ENCODE measurements at places on chromosomes 4 and X. TPM values are rescaled to one million over a fixed set of nuclear protein-coding genes. Genes with fewer than 3 reads are reported as not detected.
A peak's percentile ranks its signal among the peaks of the same experiment; 100 is the strongest.

The CDS1 gene
- 1.6 TPM for polyA plus RNA-seq

The CORIN gene
- 8.6 TPM for polyA plus RNA-seq

The OPRPN gene
- not detected for polyA plus RNA-seq

The CAPN6 gene
- polyA plus RNA-seq: 0.54 TPM

The FRG2 gene
- not detected for polyA plus RNA-seq

The TBC1D9 gene
- polyA plus RNA-seq: 14.2 TPM

The CACNA1F gene
- 0.10 TPM for polyA plus RNA-seq

The PAGE1 gene
- not detected for polyA plus RNA-seq

The DCLK2 gene
- polyA plus RNA-seq: 6.2 TPM

The REELD1 gene
- polyA plus RNA-seq: 0.13 TPM

The UGT2A1 gene
- polyA plus RNA-seq: not detected

GRCh38 chr4:123120473-123120872 lies 198.1 kb upstream of the NUDT6 start:
- no peak for DNase-seq

- no peak for DNase-seq
Measured at GRCh38 chr4:67035986-67036385, 509.3 kb downstream of the CENPC start.

DNA sequence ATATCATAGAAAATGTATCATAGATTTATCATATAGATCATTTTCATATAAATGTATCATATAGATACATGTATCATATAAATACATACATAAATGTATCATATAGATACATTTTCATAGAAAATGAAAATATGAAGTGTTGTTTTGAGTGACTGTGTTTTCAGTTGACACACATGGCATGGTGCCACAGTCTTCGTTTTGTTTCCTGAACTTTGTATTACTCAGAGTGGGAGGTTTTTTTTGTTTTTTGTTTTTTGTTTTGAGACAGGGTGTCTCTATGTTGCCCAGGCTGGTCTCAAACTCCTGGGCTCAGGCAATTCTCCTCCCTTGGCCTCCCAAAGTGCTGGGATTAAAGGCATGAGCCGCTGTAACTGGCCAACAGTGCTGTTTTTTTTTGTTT lies 3.9 kb downstream of the RBM10 start:
- no peak for DNase-seq

- no peak for DNase-seq
Measured at GRCh38 chr4:8286719-8287342, 17.3 kb downstream of the HTRA3 start.

- DNase-seq: no peak
Measured at GRCh38 chr4:158523990-158524535, 2.4 kb downstream of the RXFP1 start.

DNA sequence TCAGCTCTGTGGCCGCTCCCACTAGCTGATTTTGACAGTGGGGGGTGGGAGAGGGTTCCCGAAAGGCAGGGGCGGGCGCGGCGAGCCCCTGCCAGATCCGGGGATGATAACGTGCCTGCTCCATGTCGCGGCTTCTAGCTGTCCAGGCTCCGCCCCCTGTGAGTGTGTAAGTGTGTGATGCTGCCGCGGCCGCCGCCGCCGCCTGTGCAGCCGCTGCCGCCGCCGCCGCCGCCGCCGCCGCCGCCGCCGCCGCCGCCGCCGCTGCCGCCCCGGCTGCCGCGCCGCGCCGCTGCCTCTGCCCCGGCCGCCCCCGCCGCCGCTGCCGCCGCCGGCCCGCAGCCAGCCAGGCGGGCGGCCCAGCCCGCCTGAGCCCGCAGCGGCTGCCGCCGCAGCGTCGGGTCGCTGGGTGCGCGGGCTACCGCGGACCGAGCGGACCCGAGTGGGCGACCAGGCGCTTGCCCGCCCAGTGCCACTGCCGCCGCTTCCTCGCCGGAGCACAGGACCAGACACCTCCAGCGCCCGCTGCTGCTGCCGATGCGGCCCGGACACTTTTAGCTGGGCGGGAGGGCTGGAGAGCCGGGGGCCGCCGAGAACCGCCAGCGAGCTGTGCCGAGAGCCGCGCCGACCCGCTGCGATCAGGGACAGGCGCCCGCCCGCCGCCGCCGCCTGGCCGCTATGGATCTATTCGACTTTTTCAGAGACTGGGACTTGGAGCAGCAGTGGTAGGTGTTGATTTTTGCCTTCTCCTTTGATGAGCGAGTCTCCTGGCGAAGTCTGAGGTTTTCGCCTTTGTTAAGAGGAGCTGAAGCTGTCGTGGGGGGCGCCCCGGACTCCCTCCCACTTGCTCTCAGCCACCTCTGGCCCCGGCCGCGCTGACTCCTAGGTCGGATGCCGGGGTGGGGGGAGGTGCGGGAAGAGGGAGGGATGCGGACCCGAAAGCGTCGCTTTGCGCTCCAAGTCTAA lies at the start of gene AFF2:
Gene AFF2, plus strand, starts transcription at position 195 of the 963 bp plus-strand sequence. Its CDS starts 481 bp downstream, at position 676.
- no peak for DNase-seq

- no peak for DNase-seq
Measured at GRCh38 chrX:23731951-23732350, 11.1 kb downstream of the ACOT9 start.

GRCh38 chr4:149555146-149555545 lies 260.5 kb downstream of the IQCM start:
- no peak for DNase-seq

GRCh38 chrX:68286980-68287379 lies 146.3 kb downstream of the OPHN1 start:
- DNase-seq: no peak

GRCh38 chrX:14932136-14932535 lies 58.9 kb downstream of the MOSPD2 start:
- DNase-seq: no peak

DNA sequence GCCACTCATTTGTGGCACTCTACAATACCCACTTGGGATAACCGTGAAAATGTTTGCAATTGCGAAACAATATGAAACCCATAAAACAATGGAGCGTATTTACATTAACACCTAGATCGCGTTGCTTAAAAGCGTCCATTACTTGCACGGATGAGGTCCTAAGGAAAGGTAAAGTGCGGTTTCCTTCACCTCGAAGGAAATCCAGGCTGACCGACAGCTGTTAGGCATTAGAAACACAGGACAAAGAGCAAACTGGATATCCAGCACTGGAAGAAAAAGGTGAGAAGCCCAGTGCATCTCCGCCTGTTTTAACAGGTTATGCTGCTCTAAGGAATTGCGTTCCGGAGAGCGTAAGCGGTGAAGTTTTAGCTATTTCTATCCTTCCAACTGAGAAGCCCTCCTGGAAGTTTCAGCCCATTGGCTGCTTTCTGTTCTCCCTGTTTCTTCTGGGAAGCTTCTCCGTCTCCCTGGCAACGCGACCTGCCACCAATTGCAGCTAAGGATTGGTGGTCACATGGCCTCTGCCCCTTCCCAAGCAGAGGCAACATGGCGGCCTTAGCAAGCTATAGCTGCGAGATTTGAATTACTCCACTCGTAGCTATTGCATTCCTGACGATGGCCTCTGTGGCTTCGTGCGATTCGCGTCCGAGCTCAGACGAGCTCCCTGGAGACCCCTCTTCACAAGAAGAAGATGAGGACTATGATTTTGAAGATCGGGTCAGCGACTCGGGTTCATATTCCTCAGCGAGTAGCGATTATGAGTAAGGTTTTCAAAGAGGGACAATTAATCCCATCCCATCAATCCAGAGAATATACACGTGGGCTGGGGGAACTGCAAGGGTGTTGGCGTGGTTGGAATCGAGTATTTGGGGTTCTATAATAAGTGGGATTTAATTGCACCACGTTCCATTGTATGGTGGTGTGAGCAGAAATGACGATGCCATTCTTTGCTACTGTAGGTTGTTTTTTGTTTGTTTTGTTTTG lies at the start of gene INTU:
Gene INTU, plus strand, starts transcription at position 538 of the 984 bp plus-strand sequence. Its CDS starts 78 bp downstream, at position 616.
- DNase-seq: peak; percentile 92

DNA sequence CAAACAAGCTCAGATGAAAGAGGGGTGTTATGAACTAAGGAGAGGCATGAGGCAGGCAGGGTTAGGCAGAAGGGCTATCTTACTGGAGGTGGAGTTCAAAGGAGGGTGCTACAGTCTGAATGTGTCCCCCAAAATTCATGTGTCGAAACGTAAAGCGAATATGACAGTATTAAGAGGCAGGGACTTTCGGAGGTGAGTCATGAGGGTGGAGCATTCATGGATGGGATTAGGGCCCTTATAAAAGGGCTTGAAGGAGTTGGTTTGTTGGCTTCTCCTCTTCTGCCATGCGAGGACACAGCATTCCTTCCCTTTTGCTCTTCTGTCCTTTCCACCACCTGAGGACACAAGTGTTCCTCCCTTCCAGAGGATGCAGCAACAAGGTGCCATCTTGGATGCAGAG lies 22.9 kb downstream of the APLN start:
- no peak for DNase-seq

- no peak for DNase-seq
Measured at GRCh38 chr4:185767528-185767927, 44.5 kb downstream of the SORBS2 start.

DNA sequence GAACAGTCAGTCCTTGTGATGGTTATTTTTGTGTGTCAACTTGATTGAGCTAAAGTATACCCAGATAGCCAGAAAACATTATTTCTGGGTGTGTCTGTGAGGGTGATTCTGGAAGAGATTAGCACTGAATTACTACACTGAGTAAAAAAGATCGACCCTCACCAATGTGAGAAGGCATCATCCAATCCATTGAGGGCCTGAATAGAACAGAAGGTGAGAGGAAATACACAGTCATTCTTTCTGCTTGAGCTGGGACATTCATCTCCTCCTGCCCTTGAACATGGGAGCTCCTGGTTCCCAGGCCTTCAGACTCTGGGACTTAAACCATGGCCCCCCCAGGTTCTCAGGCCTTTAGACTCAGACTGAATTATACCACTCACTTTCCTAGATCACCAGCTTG lies 22.3 kb downstream of the INPP4B start:
- no peak for DNase-seq

DNA sequence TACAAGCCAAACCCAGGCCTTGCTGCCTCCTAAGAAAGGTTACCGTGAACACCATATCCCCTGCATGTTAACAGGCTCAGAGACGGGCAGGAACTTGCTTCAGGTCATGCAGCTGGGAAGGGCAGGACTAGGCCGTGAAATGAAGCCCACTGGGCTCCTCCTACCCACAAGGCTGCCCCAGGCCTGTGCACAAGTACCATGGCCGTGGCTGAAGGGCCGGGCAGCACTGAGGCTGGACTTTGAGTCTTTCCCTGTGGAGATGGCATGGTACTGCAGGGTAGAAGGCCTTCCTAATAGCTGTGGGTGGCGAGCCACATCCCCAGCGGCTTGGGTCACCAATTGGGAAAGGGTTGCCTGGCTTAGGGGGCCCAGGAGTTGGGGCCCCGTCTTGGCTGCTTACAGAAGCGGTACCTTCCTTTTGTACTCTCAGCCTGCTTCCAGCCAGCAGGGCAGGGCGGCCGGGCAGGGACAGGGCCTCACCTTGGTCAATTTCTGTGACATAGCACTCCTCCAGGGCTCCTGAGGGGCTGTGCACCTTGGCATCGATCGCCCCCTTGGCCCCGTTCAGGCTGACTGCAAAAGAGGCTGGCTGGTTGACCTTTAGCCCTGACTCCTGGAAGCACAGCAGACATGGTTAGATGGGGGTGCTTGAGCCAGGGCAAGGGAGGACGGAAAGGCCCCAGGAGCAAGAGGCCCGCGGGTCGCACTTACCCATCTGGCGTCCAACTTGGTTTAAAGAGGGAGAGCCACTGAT lies 23.8 kb downstream of the FLNA start:
- no peak for DNase-seq

GRCh38 chr4:78776729-78777575 lies 802 bp downstream of the BMP2K start:
- DNase-seq: no peak

DNA sequence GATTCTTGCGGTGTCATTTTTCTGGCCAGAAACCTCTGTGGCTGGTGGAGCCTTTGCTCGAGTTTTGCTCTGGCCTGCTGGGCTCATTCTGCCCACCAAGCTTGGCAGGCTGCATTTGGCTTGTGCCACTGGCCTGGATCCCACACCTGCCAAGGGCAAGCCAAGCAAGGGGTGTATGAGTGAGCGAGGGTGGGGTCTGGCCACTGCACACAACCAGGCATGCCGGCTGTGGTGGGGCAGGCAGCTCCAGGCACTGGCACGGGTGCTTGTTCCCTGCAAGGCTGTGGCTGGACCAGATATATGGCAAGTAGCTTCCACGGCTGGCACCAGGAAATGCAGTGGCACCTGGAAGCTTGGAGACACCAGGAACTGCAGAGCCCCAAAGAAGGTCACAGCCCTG lies 68.6 kb upstream of the PPP3CA start:
- DNase-seq: no peak

- no peak for DNase-seq
Measured at GRCh38 chr4:33133723-33134122, 2413.6 kb downstream of the PCDH7 start.

DNA sequence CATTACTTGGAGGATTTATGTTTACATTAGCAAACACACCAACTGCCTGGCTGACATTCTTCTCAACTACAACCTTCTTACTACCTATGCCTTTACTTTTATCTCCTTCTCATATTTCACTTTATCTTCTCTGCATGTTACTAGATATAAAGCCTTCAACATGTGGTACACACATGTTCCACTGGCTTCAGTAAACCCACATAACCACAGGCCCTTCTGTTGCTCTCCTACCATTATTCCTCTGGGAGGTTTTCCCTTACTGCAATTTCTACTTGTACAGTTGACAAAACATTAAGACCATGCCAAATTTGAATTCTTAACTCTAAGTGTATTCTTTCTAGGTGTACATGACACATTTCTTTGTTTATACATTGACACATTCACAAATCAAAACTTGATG lies 133.1 kb downstream of the ARAP2 start:
- no peak for DNase-seq

DNA sequence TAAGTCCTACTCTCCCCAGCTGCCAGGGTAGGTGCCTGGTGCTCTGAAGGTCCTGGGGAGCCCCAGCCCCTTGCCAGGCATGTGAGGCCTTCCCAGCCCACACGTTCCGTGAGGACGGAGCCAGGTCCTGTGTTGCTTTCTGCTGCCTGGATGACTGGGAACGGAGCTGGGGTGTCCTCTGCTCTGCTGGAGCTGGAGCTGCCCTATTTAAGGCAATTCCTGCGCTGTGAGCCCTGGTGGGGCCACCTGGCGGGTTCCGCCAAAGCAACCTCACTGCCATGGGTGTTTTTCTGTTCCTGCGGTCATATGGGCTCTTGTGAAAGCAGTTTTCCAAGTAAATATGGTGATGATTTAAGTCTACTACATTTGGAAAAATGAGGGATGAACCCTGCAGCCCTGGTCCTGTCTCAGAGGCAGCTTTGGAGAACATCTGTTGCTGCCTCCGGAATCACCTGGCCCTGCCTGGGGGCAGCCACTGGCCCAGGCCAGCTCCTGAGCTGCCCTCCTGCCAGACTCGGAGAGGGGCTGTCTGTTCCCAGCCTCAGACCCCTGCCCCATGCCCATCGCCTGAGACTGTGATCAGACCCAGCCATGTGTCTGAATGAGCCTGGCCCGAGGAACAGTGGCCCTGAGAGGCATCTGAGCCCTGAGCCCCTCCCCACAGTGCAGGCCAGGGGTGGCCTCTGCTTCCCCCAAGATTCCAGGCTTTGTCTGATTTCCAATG lies 33.2 kb downstream of the FGFRL1 start:
- no peak for DNase-seq

GRCh38 chr4:80078346-80079092 lies 5.5 kb upstream of the ANTXR2 start:
- no peak for DNase-seq
